ENCODE measurements at places on chromosomes 6 and 20.

DNA sequence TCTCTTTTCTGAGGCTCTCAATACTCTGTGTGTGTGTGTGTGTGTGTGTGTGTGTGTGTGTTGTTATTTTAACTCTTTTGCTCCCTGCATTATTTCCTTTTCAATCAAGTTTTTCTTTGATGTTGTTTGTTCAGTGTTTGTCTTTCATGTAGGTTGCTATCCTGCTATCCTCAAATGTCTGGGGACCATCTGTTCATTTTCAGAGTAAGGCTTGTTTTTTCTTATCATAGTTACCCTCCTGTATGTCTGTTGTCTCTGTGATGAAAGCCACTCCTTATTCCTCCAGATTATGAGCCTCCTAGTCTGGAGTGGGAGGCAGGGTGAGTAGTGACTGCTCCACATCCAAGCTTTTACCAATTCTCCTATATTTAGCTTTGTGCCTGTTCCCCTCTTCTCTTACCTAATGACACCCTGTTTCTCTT lies 9.2 kb downstream of the ENPP3 start:
- DNase-seq, result no peak

- DNase-seq, result no peak
These were observed 13.1 kb upstream of the MLN start for GRCh38 chr6:33816911-33817310.

DNA sequence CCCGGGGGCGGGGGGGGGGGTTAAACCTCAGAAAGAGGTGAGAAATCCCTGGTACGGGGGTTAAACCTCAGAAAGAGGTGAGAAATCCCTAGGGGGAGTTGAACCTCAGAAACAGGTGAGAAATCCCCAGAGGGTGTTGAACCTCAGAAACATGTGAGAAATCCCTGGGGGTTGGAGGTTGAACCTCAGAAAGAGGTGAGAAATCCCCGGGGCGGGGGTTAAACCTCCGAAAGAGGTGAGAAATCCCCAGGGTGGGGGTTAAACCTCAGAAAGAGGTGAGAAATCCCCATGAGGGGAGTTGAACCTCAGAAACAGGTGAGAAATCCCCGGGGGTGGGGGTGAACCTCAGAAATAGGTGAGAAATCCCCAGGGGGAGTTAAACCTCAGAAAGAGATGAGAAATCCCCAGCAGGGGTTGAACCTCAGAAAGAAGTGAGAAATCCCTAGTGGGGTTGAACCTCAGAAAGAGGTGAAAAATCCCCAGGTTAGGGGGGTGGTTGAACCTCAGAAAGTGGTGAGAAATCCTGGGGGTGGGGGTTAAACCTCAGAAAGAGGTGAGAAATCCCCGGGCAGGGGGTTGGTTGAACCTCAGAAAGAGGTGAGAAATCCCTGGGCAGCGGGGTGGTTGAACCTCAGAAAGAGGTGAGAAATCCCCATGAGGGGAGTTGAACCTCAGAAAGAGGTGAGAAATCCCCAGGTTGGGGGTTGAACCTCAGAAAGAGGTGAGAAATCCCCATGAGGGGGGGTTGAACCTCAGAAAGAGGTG lies 87.4 kb downstream of the PLG start:
- no peak for DNase-seq

GRCh38 chr20:61376541-61377240 lies 124.6 kb downstream of the CDH4 start:
- DNase-seq, result no peak

GRCh38 chr6:12613811-12614210 lies 102.8 kb upstream of the PHACTR1 start:
- DNase-seq, result no peak

GRCh38 chr6:129292836-129293235 lies 409.9 kb downstream of the LAMA2 start:
- DNase-seq, result no peak

GRCh38 chr6:164700497-164700896 lies 608.9 kb downstream of the C6orf118 start:
- no peak for DNase-seq

DNA sequence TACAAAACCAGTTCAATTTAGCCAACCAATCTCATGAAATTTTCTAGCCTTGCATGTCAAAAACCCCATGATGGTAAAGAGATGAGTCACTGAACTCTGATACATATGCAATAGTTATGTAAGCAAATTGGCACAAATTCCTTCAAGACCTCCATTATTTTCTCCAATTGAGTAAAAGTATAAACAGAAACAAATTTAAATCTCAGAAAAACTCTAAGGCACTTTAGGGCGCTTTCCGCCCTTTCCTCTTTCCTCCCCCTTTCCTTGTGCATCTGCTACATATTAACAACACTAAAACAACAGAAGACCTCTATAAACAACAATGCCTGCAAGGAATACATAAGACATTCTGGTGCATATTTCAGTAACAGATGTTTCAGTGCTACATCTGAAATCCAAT lies 48.5 kb downstream of the KIF13A start:
- DNase-seq, result no peak

DNA sequence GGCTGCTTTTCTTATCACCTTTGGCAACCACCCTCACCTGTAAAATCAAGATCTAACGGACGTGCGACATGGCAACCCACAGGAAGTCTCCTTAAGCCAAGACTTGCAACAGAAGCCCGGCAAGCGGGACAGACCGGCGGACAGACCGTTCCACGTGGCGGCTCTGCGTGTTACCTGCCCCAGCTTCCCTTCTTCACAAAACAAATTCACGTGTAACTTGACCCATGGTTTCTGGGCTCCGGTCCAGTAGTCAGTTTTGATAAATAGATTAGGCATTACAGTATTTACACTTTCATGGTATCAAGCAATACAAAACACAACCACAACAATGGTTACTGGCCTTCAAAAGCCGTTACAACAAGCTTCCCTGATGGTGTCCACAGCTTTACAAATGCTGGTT lies 133.8 kb downstream of the PRND start:
- no peak for DNase-seq

DNA sequence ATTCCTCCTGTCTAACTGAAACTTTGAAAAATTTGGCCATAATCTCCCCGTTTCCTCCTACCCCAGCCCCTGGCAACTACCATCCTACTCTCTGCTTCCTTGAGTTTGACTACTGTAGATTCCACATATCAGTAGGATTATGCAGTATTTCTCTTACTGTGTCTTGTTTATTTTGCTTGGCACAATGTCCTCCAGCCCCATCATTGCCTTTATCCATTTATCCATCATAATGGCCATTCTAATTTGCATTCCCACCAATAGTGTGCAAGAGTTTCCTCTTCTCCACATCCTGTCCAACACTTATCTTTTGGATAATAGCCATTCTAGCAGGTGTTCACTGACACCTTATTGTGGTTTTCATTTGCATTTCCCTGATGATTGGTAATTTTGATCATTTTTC lies 202.3 kb downstream of the THBS2 start:
- DNase-seq, result no peak

GRCh38 chr6:108768166-108768555 lies 80.1 kb upstream of the ARMC2 start:
- DNase-seq, result no peak

GRCh38 chr20:38729767-38730166 lies 5.5 kb downstream of the SLC32A1 start:
- no peak for DNase-seq

DNA sequence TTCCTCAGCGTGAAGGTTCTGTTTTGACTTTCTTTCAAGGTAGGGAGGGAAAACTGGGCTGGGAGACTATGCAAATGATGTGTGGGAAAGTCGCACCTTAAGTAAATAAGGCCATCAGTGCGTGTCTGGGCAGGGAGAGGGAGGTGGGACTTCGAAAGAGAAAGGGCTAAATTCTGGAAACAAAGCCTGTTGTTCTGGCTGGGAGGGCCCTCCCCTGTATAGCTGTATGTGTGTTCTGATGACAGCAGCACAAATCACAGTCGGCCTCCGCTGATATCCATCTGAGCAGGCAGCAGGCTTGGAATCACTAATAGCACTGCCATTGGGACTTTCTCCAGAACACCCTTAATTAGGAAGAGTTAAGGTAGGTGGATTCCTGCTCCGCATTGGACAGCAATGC lies 19.2 kb downstream of the JAG1 start:
- no peak for DNase-seq

DNA sequence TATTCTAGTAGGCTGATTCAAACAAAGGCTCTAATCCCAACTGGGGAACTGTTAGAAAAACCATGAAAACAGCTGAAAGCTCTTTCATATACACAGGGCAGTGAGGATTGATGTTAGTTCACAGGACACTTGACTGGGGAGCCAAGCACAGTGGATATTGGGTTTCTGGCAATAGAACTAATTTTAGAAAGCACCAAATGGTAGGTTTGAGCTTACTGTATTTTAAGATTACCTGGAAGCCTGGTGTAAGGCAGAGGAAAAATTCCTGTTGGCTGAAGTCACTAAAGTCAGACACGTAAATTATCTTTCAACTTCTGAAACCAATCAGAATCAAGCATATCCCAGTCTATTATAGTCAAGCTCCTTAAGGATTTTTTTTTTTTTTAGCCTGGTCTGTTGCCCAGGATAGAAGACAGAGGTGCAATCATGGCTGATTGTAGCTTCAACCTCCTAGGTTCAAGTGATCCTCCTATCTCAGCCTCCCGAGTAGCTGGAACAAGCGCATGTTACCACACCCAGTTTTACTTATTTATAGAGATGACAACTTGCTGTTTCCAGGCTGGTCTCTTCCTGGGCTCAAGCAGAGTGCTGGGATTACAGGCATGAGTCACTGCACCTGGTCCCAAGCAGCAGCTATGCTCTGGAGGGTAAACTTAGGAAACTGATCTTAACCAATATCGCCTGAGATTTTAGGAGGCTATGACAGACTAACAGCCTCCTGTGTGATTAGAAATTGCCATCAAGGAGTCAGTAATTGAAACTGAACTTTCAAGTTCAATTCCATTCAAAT lies 32.5 kb upstream of the SYNCRIP start:
- DNase-seq, result no peak

GRCh38 chr6:54899442-54899841 lies 52.9 kb downstream of the FAM83B start:
- DNase-seq, result no peak

DNA sequence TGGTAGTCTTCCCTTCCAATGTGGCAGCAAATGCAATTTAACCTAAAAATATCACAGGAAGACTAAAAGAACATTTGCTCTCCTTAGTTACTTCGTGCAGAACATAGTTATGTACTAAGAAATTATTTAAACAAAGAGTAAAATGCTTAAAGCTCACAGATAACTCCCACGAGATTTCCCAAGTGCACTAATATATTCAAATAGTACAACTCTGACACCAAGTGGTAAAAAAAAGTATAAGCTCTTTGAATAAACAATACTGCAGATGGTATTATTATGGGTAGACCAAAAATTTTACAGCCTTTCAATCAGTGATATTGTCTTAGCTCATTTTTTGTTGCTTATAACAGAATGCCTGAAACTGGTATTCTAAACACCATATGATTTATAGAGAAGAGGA lies 52.8 kb upstream of the FILIP1 start:
- no peak for DNase-seq

GRCh38 chr20:47568019-47568418 lies 66.3 kb downstream of the NCOA3 start:
- DNase-seq, result no peak

- DNase-seq, result no peak
These were observed 144.3 kb upstream of the SPACA1 start for GRCh38 chr6:87903323-87903722.

- DNase-seq, result no peak
These were observed 21.0 kb downstream of the GGTLC1 start for GRCh38 chr20:23967616-23967979.

GRCh38 chr20:62439218-62439617 lies 11.9 kb upstream of the RBBP8NL start:
- DNase-seq, result no peak

GRCh38 chr6:159879856-159880255 lies 10.9 kb upstream of the MAS1 start:
- DNase-seq, result no peak

DNA sequence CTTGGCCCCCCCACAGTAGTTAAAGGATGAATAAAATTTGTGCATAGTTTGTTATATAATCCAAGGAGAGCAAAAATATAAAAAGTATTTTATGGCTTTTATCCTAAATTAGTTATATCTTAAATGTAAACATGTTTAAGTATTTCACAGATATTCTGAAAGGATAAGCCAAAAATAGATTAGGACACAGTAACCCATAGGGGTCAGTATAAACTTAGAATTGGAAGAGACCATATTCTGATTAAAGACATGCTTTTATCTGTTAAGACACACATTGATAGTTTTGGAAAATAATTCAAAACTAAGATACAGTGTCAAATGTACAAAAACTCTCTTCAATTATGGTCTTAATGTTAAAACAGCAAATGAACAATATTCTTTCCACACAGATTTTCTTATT lies 4.5 kb upstream of the SERINC1 start:
- DNase-seq, result no peak

GRCh38 chr6:139081471-139081870 lies 52.9 kb downstream of the ABRACL start:
- no peak for DNase-seq

- DNase-seq, result no peak
These were observed 70.0 kb upstream of the CD2AP start for GRCh38 chr6:47407300-47408281.

- DNase-seq, result no peak
These were observed 504 bp downstream of the B4GALT5 start for GRCh38 chr20:49712996-49713752.

GRCh38 chr6:15752820-15753219 lies 90.0 kb upstream of the DTNBP1 start:
- DNase-seq, result no peak

GRCh38 chr20:13283869-13284829 lies 63.1 kb downstream of the ISM1 start:
- no peak for DNase-seq

GRCh38 chr6:143205991-143206390 lies 145.3 kb downstream of the AIG1 start:
- no peak for DNase-seq

DNA sequence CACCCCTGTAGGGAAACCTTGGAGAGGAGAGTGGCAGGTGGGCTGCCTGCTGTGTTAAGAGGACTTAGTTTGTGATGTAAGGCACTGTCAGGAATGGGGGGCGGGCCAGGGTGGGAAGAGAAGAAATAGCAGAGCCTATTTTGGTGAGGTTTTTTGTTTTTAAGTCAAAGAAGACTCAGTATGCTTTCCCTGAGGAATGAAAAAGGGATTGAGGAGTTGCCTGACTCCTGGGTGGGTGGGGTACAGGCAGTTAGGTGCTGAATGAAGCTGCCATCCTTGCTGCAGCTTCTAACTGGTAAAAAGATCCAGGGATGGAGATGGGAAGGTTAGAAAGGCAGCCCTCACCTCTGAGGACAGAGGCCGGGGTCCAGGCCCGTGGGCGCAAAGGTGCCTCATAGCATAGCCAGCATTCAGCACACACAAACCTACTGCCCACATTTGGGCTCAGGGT lies 37.9 kb downstream of the PLCG1 start:
- no peak for DNase-seq

GRCh38 chr6:42899871-42900270 lies 16.0 kb upstream of the PTCRA start:
- no peak for DNase-seq

DNA sequence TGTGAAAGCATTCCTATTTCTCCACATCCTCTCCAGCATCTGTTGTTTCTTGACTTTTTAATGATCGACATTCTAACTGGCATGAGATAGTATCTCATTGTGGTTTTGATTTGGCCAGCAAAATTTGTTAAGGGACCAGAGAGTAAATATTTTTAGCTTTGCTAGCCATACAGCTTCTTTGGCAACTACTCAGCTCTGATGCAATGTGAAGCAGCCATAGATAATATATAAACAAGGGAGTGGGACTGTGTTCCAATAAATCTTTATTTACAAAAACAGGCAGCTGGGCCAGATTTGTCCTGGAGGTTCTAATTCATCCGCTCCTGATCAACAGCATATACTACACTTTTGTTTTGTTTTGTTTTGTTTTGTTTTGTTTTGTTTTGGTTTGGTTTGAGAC lies 202.9 kb downstream of the ZNF217 start:
- DNase-seq, result no peak

Data from stimulated activated CD8-positive, alpha-beta memory T cell treated with anti-CD3 and anti-CD28 coated beads, Interleukin-4, amount 100 ng/mL, for 4 hours (primary cell).